ENCODE measurements at places on chromosomes 6 and 20.

GRCh38 chr20:62344782-62345181 is 22.3 kb downstream of the LAMA5 start:
- no peak for DNase-seq

- peak; percentile 85 for DNase-seq
Measured at GRCh38 chr6:88780714-88781389, 182.6 kb downstream of the RNGTT start.

DNA sequence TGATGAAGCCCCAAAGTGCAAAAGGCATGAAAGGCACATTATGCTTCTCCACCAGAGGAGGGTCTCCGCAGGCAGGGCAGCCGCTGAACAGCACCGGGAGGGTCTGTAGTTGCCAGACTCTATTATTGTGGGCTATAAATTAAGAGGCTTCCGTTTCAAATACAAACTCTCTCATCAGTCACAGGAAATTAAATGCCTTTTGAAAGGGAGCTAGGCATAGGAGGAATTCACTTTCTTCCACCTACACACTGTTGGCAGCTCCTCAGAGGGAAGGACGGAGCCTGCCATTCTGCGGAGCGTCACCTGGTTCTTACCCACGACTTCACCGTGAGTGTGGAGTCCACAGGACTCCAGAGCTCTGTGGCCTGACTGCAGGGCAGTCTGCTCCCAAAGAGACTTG is 140.8 kb upstream of the AGPAT4 start:
- DNase-seq, result no peak

GRCh38 chr6:128990915-128991314 is 108.0 kb downstream of the LAMA2 start:
- no peak for DNase-seq

DNA sequence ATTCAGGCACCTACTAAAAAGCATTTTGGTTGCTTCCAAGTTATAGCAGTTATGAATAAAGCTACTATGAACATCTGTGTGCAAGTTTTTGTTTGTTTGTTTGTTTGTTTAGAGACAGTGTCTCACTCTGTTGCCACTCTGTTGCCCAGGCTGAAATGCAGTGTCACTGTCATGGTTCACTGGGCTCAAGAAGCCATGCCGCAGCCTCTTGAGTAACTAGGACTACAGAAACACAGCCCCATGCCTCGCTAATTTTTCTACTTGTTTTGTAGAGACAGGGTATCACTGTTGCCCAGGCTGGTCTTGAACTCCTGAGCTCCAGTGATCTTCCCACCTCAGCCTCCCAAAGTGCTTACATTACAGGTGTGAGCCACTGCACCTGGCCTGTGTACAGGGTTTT is 795.9 kb downstream of the EPHA7 start:
- DNase-seq, result no peak

- no peak for DNase-seq
Measured at GRCh38 chr6:61745994-61746393, 540.0 kb downstream of the KHDRBS2 start.

DNA sequence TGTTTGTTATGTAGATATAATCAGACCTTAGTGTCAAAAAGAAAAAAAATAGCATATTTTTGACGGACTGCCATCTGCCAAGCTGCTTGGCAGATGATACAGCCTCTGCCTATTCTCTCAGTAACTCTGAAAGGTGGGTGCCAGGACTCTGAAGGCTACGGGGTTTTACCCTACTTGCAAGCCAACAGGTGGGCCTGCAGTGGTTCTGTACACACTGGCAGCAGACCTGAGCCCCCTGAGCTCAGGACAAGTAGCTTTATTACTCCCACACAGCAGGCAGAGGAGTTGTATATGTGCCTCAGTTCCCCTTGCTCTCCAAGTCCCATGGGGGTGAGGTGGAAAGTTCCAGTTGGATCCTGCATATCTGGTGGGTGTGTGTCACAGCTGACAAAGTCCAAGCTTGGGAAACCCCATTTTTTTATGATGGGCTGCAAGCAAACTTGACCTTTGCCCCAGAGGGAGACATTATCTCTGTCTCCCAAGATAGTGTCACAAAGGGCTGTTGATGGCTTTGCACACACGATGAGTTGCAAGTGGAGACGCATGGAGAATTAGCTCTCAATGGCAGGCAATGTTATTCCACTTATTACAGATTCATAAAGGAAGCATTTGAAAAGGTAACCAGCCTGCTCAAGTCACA is 20.5 kb upstream of the AFDN start:
- peak; percentile 44 for DNase-seq

- no peak for DNase-seq
Measured at GRCh38 chr20:14422892-14423291, 85.5 kb upstream of the FLRT3 start.

GRCh38 chr6:12012558-12013306 is 620 bp downstream of the HIVEP1 start:
- DNase-seq, result peak; percentile 94

- no peak for DNase-seq
Measured at GRCh38 chr20:61435184-61435822, 183.2 kb downstream of the CDH4 start.
